Naive thymus-derived CD4-positive, alpha-beta T cell (primary cell): ENCODE measurements at places on chromosomes 16 and 17. TPM values are rescaled to one million over a fixed set of nuclear protein-coding genes. Genes with fewer than 3 reads are reported as not detected.

RRAD gene
- 0.88 TPM for total RNA-seq

KRTAP4-3 gene
- total RNA-seq, result not detected

SPNS2 gene
- total RNA-seq, result 0.56 TPM

KRTAP1-5 gene
- not detected for total RNA-seq
